Stimulated activated CD8-positive, alpha-beta memory T cell treated with anti-CD3 and anti-CD28 coated beads, Interleukin-4, amount 100 ng/mL, for 1 hour (primary cell): ENCODE measurements at places on chromosomes 4 and X.

- DNase-seq: no peak
Observed at GRCh38 chrX:134525086-134525792, 65.3 kb downstream of the HPRT1 start.

DNA sequence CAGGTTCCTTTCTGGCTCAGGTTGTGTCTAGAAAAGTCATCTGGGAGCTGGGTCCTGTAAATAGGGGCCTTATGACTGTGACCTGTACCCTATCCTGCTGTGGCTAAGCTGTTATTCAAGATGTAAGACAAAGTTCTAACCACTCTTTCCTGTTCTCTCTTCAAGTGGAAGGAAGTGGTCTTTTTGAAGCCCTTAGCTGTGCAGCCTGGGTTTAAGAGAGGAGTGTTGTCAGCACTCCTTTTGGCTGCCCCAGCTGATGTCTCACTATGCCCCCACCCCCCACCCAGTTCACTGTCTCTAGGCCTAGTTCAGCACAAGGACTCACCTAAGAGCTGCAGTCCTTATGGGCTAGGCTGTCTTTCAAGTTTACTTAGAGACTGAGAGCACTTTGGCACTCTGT is 1069.5 kb downstream of the FAM133A start:
- DNase-seq: no peak

DNA sequence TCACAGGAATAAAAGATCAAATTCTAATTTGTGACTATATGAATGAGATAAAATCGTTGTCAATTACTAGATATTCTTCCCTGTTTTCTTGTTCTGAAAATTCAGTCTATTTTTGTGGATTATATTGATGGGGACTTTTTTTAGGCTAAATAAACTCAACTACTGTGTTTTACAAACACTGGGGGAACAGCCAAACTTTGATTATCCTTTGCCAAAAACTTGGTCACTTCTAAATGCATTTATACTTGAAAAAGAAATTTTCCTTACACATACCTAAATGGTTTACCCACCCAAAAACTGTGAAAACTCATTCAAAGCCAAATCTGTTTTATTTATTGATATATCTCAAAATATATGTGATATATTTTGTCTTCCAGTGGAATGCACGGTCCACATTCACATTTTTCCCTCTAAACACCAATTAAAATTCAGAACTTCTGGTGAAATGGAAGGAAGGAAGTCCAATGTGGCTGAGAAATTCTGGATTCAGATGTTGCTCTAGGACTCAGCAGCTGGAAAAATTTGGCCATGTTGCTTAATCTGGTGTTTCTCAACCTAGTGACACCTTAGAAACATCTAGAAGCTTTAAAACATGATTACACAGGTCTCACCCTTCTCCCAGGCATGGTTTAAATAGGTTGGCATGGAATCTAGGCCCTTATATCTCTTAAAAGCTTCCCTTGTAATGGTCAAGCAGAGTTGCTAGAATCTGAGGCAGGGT is 28.6 kb upstream of the ARHGAP24 start:
- no peak for DNase-seq

GRCh38 chr4:169573889-169574288 is 38.5 kb downstream of the NEK1 start:
- DNase-seq: no peak

DNA sequence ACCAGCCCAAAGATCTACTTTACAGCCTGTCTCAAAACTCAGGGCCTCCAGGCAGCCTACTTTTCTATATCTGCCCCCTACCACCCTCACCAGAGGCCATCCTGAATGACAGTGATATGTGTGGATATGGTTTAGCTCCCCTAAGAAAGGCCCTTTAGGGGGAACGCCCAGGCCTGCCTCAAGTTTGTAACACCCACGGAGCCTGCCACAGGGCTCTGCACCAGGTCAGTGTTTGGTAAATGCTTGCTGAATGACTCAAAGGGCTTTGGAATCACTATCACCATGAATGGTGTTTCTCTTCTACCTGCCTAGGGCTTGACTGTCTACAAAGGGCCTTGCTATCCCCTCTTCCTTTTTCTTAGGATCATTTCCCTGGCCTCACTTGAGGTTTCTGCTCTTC is 11.3 kb upstream of the LONRF3 start:
- no peak for DNase-seq

GRCh38 chr4:127162741-127163140 is 470.0 kb upstream of the INTU start:
- no peak for DNase-seq

DNA sequence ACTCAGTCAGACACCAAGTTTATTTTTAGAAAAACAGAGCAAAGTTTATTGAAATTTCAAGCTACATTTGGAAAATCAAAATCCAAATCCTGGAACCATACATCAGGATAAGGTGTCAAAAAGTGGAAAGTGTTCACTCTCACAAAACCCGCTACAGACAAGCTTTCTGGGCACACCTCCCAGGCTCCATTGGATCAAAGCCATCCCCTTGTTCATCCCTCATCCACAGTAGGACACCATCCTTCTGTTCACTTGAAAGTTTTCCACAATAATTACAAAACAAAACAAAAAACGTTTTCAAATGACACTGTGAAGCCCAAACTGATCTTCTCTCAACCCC is 62.4 kb downstream of the TSC22D3 start:
- DNase-seq: no peak

DNA sequence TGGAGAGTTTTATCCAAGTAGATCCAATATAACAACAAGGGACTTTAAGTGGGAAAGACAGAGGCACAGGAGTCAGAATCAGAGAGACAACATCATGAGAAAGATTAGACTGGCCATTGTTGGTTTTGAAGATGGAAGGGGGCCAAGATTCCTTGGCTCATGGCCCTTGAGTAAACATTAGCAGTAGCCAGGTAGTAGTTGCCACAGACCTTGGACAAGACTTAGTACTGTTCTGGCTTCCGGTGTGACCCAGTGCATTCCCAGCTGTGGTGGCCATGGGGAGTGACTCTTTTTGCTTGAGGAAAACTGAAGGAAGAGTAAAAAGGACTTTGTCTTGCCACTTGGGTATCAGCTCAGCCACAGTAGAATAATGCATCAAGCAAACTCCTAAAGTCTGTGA is 462.2 kb upstream of the CPXCR1 start:
- DNase-seq: no peak

DNA sequence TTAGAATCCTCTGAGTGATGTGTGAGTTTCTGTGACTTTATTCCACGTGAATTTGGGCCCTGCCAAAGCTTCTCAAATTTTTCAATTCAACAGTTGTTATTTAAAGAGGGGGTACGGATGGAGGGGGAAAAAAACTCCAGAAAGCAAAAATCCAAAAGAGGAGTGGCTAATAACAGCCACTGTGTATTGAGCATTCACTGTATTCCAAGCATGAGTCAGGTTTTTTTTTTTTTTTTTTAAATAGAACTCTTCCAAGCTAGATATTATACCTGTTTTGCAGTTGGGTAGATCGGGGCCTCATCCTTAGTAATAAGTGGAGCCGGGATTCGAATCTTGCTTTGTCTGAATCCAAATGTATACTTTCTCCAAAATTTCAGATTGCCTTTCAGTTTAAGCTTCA is 6.4 kb upstream of the RHOH start:
- DNase-seq: no peak

- no peak for DNase-seq
Observed at GRCh38 chr4:116066711-116067245, 953.4 kb upstream of the NDST4 start.

DNA sequence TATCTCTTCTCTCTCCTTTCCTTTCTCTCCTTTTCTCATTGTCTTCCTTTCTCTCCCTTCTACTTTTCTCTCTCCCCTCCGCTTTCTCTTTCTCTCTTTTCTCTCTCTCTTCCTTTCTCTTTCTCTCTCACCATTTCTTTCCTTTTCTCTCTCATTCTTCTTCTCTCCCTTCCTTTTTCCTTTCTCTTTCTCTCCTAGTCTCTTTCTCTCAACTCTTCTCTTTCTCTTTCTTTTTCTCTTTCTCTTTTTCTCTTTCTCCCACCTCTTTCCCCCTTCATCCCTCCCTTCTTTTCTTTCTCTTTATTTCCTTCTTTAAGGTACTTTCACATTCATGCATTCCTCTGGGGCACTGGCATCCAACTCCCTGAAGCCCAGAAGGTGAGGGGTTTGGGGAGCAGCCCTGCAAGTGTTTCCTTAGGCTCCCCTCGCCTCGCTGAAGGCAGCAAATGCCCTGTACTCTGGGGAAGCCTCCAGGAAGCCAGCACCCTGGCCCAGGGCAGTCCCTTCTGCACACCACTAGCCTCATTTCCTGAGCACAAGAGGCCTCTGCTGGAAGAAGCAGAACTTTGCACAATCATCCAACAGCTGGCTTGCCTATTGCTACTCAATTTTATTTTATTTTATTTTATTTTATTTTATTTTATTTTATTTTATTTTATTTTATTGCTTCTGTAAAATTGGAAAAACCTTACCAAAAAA is 124.2 kb downstream of the NFKB1 start:
- DNase-seq: peak; percentile 47

GRCh38 chr4:41358647-41359421 is 102.1 kb downstream of the UCHL1 start:
- DNase-seq: no peak

GRCh38 chr4:111492496-111492895 is 652.8 kb upstream of the FAM241A start:
- no peak for DNase-seq

DNA sequence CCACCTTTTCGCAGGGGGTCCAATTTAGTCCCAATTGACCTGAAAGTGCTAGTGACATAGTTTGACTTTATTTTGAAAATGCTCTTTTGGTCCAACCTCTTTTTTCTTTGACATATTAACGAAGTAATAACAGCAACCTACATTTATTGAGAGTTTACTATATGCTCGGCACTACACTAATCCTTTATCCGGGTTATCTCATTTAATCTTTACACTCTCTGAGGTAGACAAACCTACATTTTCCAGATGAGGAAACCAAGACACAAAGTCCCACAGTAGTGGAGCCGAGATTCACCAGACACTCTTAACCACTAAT is 307 bp upstream of the ATRX start:
- DNase-seq: no peak

GRCh38 chr4:910366-911091 is 21.6 kb downstream of the GAK start:
- no peak for DNase-seq

DNA sequence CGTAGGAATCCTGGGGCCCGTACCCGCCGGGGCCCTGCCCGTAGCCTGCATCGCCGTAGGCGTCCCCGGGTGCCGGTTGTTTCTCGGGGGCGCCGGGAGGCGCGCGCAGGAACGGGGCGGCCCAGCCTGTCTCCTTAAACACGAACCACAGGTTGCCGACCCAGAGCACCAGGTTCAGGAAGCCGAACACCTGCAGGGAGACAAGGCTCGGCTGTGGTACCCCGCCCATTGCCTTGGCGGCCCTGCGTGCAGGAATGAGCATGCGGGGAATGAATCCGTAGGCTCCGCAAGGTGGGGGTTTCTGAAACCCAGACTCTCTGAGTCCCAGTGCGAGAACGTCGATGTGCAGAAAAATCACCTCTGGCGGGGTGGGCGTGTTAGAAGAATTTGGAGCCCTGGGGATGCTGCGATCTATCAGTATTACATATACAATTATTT is 5.4 kb upstream of the PRICKLE3 start:
- DNase-seq: no peak

DNA sequence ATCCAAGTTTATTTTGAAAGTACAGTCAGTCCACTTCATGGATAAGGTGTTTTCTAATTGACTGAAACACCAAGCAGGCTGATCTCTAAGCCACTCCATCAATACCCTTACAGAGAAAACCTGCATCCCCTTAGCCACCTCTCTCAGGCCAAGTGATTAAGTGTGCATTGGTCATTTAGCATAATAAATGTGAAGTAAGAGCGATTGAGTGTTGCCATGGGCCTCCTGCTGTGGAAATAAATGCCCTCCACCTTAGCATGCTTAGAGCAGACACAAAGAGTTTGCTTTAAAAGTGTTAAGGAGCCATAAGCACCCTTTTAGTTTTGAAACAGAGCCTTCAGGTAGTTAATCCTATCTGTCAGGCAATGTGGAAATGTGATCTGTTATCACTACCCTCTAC is 386.5 kb downstream of the GPAT3 start:
- no peak for DNase-seq

- no peak for DNase-seq
Observed at GRCh38 chr4:152735396-152735859, 44.1 kb downstream of the TIGD4 start.

DNA sequence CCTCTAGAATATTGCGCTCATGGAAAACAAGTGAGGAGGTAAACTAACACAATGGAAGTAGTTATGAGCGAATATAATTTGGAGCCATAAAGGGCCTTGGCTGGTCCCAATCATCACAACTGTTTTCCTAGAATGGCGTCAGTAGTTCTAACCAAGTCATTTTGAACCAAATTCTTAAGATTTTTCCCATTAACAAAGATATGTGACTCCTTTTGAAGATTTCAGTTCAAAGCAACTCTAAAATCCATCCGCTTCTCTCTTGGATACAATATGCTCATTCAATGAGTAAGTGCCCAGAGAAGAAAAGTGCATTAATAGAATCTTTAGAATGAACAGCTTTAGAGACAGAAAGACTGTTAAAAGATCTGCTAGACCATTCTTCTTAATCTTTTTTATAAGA is 19.6 kb upstream of the MYOZ2 start:
- DNase-seq: no peak

DNA sequence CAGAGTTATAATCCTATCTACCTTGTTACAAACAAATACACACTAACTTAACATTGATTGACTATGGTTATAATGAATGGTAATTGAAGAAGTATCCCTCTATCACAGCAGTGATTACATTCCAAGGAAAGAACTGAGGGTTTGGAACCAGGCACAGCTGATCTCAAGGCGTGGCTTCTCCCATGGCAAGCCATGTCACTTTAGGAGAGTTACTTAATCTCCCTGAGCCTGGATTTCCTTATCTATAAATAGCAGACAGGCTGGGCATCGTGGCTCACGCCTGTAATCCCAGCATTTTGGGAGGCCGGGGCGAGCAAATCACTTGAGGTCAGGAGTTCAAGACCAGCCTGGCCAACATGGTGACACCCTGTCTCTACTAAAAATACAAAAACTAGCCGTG is 25.6 kb downstream of the SORBS2 start:
- DNase-seq: no peak

DNA sequence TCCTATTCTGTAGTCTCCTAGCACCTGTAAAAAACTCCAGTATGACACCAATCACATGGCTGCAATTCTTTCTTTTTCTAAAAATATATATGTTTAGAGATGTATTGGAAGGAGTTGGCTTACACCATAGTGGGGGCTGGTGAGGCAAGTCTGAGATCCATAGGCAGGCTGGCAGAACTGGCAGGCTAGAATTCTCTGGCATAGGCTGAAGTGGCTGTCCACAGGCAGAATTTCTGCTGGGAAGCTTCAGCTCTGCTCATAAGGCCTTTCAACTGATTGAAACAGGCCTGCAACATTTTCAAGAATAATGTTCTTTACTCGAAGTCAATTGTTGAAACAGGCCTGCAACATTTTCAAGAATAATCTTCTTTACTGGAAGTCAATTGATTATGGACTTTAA is 37.0 kb downstream of the FGF2 start:
- no peak for DNase-seq

- no peak for DNase-seq
Observed at GRCh38 chr4:11223311-11223710, 205.4 kb downstream of the HS3ST1 start.
